ENCODE measurements at places on chromosomes 2 and 18.
A peak's percentile ranks its signal among the peaks of the same experiment; 100 is the strongest.

- no peak for DNase-seq
Observed at GRCh38 chr2:3214806-3215404, 162.7 kb downstream of the EIPR1 start.

GRCh38 chr18:11741505-11742145, 52.6 kb downstream of the GNAL start:
- DNase-seq, result no peak

DNA sequence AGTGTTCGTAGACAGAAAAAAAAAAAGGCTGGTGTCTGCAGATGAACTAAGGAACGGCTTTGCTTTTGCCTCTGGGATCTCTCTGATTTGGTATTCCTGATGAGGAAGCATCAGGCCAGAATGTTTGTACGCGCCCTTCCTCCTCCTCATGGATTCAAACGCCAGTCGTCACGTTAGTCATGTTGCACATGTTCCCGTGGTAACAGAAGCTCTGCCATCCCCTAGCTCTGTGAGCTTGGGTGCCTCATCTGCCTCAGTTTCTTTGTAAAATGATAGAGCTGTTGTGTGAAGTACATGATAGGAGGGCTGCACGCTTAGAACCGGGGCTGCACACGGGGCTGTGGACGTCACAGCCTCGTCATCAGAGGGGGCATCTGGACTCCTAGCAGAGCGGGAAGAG, 47.0 kb downstream of the TSHZ1 start:
- DNase-seq, result no peak

DNA sequence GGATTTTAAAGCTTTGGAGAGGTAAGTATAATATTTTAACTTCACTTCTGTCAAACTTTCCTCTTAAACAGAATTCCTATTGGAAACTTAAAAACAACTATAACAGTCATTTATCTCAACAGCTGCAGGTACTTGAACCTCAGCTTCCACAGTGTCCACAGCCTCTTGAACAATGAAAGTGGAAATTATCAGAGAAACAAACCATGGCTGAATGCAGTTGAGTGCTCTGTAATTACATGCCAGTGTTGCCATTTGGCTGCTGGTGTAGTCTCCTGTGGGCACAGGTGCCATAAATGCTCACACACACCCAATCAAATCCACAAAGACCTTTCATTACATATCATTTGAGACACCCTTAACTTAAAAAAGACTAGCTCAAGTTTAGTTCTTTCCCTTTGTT, 125.1 kb downstream of the CPS1 start:
- DNase-seq, result no peak

GRCh38 chr18:47953471-47953931, 23.0 kb upstream of the SMAD2 start:
- no peak for DNase-seq

- no peak for DNase-seq
Observed at GRCh38 chr2:108813732-108814131, 27.2 kb downstream of the CCDC138 start.

- DNase-seq, result no peak
Observed at GRCh38 chr18:9918016-9918680, 4.3 kb downstream of the VAPA start.

- peak; percentile 50 for DNase-seq
Observed at GRCh38 chr2:205766779-205767359, 84.6 kb downstream of the NRP2 start.

GRCh38 chr2:198905881-198906612, 551.7 kb downstream of the SATB2 start:
- DNase-seq, result no peak

GRCh38 chr2:131022731-131023130, 70.5 kb downstream of the FAM168B start:
- DNase-seq, result no peak

GRCh38 chr2:6370753-6371551, 494.8 kb downstream of the CMPK2 start:
- DNase-seq, result no peak

DNA sequence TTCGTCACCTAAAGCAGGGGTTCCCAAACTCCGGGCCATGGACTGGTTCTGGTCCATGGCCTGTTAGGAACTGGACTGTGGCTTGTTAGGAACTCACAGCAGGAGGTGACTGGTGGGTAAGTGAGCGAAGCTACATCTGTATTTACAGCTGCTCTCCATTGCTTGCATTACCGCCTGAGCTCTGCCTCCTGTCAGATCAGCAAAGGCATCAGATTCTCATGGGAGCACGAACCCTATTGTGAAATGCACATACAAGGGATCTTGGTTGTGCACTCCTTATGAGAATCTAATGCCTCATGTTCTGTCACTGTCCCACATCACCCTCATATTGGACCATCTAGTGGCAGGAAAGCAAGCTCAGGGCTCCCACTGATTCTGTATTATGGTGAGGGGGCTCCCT, 217.0 kb downstream of the ZFP36L2 start:
- no peak for DNase-seq

All from pancreas (tissue), 10 donors.